ENCODE measurements at places on chromosomes 13 and 19.

GRCh38 chr13:29713839-29714238 is 118.4 kb upstream of the SLC7A1 start:
- peak; percentile 49 for DNase-seq

GRCh38 chr13:39893808-39894207 is 238.3 kb downstream of the COG6 start:
- DNase-seq = no peak

DNA sequence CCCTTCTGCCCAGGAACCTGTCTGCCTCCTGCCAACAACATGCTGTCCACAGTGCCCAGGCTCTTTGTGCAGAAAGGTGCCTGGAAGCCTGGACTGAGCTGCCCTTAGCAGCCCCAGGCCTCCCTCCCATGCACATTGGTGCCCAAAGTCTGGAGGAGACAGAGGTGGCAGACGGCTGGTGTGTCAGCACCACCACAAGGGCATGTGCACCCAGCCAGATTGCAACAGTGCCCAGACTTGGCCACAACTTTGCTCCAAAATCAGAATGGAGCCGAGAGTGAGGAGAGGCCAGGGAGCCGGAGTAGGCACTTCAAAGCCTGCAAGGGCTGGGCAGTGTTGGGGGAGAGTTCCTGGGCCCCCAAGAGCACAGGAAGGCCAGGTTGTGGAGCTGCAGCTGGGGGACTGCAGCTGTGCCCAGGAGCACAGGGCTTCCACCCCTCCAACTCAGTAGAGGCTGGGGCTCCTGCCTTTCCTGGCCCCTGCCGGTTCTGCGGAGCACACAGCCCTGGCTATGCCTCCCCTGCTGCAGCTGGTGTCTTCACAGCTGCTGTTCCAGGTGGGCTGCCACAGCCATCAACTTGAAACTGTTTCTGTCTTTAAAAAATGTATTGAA is 1255.8 kb downstream of the SLITRK5 start:
- no peak for DNase-seq

DNA sequence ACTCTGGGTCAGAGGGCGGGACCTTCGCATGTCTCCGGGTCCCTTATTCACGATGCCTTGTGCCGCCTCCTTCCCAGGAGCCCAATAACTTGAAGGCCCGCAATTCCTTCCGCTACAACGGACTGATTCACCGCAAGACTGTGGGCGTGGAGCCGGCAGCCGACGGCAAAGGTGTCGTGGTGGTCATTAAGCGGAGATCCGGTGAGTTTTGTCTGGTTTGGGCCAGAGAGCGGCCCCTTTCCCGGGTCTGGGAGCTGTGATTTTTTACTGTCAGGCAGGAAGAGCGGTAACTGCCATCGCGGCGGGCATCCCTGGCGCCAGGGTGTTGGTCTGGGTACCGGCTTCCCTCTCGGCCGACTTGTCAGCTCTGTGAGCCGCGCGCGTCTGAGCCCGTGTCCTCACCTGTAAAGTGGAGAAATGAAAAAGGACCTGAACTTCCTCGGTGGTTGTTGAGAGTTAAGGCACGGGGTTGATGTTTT is 800 bp downstream of the RPL28 start:
- no peak for DNase-seq

GRCh38 chr13:28283600-28283999 is 145.3 kb downstream of the PAN3 start:
- no peak for DNase-seq

DNA sequence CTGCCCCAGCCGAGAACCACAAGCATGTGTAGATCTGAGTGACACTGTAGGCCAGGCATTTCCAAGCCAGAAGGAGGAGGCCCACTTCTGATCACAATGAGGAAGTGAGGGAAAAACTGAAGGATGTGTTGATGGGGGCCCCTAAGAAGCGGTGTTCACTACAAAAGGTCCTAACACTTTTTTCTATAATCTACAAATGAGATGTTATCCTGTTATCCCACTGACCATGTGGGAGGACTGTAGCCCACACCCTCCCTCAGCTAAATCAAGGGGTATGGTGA is 99.0 kb upstream of the MCF2L start:
- no peak for DNase-seq

DNA sequence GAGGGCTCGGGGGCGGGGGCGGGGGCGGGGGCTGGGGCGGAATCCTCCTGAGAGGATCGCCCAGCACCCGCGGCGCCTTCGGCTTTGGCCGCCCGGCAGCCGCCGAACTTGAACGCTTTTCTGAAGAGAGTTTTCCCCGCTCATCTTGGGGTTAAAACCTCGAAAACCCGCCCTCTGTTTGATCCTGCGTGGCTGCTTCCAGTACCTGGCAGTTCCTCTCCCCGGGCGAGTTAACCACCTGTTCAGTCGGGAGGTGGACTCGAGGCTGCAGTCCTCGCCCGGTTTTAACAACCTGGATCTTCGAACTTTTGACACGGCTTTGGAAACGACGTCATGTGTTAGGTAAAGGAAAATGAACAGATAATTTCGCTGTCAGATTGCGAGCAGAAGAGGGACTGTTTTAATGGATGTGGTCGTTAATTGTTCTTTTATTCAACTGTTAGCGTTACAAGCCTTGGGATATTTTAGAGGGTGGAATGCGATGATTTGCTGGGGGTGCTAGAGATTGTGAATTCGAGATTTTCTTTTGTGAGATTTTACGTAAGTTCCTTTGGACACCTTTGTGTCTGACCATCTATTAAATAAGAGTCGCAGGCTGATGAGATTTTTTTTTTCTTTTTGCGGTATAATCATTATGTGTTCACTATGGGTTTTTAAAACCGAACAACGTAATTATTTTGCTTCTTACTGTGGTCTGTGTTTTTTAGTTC is 1.0 kb downstream of the FNDC3A start:
- DNase-seq = peak; percentile 92

- DNase-seq = no peak
These were observed 38.6 kb downstream of the ELL start for GRCh38 chr19:18483119-18483890.

- DNase-seq = no peak
These were observed 1573.3 kb downstream of the PCDH9 start for GRCh38 chr13:65656740-65657329.

DNA sequence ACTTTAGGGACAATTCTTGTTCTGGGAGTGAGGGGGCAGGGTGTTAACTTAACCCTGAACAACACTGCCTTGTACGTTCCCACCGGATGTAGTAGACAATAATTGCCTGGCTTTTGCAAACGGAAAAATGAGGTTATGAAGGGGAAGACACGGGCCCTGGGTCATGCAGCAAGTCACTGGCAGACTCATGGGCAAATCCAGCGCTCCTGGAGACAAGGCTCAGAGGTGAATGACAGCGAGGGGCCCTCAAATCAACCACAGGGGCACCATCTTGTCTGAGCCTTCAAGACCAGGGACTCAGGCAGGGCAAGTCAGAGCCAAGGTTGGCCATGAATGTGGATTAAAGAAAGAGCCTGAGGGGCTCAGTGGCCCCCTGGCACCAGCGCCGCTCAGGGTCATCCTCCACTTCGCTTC is 2.8 kb downstream of the RASA3 start:
- DNase-seq = no peak

DNA sequence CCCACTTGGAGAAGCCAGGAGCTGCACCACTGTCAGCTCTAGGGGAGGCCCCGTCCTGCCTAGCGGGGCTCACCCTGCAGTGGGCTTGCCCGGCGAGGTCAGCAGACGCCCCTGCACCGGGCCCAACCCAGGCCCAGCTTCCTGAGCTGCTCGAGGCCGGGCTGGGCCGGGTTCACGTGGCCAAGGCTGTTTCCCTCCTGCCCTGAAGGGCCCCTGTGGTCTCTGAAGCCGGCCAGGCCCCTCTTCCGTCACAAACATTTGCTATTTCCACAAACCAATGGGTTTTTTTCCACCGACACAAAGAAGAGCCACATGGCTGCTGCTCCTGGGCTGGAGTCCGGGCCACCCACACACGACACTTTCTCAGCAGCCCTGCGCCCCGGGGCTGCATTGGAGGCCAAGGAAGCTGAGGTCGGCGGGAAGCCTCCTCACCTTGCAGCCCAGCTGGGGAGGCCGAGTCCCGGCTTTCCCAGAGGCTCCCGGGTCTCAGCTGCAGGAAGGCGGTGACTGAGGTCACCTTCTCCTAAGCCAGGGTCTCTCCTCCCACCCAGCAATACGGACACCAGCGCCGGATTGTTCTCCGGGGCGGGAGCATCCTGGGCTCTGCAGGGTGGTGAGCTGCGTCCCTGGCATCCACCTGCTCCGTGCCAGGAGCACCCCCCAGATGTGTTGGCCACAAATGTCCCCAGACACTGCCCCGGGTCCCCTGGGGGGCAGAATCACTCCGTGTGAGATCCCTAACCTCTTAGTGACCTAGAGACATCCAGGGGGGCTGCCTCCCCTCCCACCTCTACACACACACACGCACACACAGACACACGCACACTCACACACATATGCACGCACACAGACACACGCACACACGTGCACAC is 80.5 kb downstream of the GADD45B start:
- DNase-seq = no peak

DNA sequence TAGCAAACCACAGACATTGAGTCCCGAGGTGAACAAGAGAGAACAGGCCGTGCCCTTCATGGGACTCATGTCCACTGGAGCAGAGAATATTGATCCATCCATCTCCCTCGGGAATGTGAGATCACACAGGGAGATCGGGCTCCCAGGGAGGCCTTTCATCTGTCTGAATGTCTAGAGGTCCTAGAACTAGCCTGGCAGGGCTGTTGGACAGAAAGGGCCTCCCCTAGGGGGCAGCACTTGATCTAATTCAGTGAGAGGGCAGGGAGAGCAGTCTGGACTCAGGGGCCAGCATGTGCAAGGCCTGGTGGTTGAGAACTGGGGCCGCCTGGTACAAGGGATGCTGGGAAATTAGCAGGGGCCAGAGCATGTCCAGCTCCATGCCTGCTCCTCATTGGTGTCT is 4.3 kb downstream of the RUVBL2 start:
- no peak for DNase-seq

GRCh38 chr13:65260946-65261891 is 1968.9 kb downstream of the PCDH9 start:
- DNase-seq = no peak

DNA sequence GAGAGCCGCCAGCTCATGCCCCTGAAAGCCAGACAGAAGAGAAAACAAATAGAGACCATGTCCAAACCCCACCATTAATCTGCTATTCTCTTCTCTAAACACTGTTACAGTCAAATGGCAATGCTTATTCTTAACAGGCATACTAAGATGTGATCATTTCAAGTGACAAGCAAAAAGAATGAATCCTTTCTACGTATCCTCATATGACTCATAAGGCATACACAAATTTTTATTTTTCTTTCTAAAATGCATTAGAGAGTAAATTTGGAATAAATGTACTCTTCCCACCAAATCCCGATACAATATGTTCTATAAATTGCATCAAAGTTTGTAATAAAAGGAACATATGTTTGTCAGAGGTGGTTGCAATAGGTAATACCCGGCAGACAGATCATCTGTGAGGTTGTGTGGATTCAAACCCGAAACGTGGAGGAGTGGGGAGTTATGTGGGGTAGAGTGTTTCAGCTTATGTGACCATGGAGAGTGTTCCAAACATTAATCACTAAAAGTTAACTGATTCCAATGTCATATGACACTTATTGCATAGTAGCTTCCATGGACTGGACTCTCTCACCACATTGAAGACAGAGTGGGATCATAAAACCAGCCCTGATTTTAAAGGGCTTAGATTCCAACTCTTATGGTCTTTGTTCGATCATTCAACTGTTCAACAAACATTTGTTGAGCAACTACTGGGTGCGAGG is 213.1 kb downstream of the DCLK1 start:
- DNase-seq = no peak

- DNase-seq = no peak
These were observed 3.8 kb upstream of the LTBP4 start for GRCh38 chr19:40597329-40597838.

DNA sequence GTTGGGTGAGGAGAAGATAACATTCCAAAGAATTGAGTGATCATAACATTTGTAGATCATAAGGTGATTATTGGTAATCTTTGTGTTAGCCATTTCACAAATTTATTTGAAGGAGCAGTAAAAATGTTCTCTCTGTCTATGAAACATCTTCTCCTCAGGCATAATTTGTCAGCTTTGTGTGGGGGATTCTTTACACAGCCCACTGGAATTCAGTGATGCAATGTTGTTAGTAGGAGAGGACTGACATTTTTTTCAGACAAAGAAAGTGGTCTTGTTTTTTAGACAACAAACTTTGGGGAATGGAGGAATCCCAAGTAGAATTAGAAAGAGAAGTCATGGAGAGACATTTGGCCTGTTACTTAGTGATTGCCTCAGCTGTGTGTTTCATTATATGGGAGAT is 100.3 kb downstream of the ITGBL1 start:
- no peak for DNase-seq

DNA sequence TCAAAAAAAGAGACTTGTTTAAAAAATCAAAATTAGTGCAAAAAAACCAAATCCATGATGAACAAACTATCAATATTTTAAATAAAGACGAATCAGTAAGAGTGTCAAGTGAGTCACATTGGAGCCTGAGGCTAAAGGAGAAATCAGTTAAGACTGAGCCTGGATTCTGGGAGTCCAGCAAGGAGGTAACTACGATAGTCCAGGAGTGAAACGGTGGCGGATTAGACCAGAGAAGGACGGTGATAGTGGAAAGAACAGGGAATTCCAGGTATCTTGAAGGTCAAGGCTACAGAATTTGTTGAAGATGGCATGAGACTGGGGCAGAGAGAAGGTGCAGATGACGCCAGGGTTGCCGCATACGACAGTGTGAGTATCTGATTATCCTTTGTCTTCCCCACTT is 7.0 kb upstream of the NPAS1 start:
- no peak for DNase-seq

DNA sequence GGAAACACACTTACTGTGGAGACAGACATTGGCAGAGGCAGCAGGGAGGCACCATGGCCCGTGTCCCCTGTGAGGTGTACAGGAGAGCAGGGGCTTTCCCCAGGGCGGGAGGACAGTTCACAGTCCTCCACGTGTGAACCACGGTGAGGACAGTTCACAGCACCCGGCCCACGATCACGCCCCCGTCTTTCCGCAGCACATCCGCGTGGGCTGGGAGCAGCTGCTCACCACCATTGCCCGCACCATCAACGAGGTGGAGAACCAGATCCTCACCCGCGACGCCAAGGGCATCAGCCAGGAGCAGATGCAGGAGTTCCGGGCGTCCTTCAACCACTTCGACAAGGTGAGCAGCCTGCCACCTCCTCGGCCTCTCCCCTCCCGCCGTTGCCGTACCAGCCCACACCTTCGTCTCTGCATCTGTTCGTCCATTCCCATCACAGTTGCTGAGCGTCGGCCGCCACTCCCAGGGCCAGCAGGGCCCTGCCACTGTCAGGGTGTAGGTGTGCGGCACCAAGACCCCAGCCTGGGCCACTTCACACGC is 17.4 kb downstream of the CAPN12 start:
- DNase-seq = no peak

- no peak for DNase-seq
These were observed 184.6 kb downstream of the LHFPL6 start for GRCh38 chr13:39418424-39418823.

Data from NCI-H526 treated with DMSO at 0.1 percent for 48 hours (cell line).